ENCODE measurements at places on chromosomes 7 and 10. TPM values are rescaled to one million over a fixed set of nuclear protein-coding genes. Genes with fewer than 3 reads are reported as not detected.
A peak's percentile ranks its signal among the peaks of the same experiment; 100 is the strongest.

ASAH2B gene
- total RNA-seq: 11.1 TPM

DNA sequence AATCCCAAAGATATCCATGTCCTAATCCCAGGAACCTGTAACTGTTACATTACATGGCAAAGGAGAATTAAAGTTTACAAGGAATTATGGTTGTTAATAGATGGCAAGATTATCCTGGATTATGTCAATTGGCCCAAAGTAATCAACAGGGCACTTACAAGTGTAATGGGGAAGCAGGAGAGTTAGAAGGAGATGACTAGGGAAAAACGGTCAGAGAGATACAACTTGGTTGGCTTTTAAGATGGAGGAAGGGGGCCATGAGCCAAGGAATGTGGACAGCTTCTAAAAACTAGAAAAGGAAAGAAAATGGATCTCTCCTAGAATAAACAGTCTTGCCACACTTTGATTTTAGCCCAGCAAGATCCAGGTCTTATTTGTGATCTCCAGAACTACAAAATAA, 3.3 kb downstream of the JMJD1C start:
- H3K4me1 ChIP-seq: peaks cover 19% of the 10 kb centered on the region
- no peaks in the 10 kb centered on the region for H3K27me3 ChIP-seq
- no peak for DNase-seq

HOXA4 gene
- total RNA-seq: 0.79 TPM

- DNase-seq: no peak
- H3K27ac ChIP-seq: no peak overlapping the region
- H3K4me3 ChIP-seq: no peak overlapping the region
- H3K27me3 ChIP-seq: peaks cover 66% of the 10 kb centered on the region
- H3K4me1 ChIP-seq: peaks cover 14% of the 10 kb centered on the region
These were observed 6.3 kb downstream of the FGF8 start for GRCh38 chr10:101769541-101770180.

- no peak for DNase-seq
- H3K4me3 ChIP-seq: no peak overlapping the region
- H3K36me3 ChIP-seq: peaks cover 6% of the 10 kb centered on the region
- H3K27me3 ChIP-seq: no peaks in the 10 kb centered on the region
- H3K27ac ChIP-seq: no peak overlapping the region
- peaks cover 56% of the 10 kb centered on the region for H3K4me1 ChIP-seq
These were observed 10.6 kb upstream of the SUN1 start for GRCh38 chr7:821688-822087.

DNA sequence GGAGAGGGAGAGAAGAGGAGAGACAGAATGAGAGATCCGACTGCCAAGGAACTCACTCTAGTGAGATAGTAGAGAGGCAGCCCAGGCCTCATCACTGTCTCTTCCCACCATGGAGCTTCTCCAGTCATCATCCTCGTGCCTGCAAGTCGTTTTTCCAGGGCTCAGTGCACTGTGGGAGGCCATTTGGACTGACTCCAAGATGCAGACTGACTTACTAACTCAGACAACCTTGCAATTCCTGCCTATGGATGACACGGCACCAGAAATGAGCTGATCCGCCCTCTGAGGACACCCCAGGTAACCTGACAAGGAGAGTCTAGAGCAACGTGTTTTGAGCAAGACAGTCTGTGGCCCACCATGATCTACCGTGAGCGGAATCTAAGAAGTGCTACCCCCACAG, 154.9 kb downstream of the GLI3 start:
- no peak overlapping the region for H3K4me3 ChIP-seq
- no peak for DNase-seq
- H3K4me1 ChIP-seq: no peaks in the 10 kb centered on the region

DNA sequence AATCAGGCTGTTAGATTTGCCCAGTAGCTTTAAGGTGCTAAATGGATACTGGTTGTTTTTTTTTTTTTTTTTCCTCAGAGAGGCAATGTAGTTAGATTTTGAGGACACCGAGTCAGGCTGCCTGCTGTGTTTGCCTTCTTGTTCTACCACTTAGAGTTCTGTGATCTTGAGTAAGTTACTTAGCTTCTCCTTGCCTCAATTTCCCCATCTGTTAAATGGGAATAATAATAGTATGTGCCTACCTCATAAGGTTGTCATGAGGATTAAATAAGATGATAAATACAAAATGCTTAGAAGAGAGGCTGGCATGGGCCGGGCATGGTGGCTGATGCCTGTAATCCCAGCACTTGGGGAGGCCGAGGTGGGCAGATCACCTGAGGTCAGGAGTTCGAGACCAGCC, 14.6 kb downstream of the MORN4 start:
- no peaks in the 10 kb centered on the region for H3K36me3 ChIP-seq
- H3K27ac ChIP-seq: no peak overlapping the region
- DNase-seq: no peak
- no peak overlapping the region for H3K4me3 ChIP-seq

RBM20 gene
- 0.72 TPM for total RNA-seq

GRCh38 chr10:15035385-15036301, 8.1 kb upstream of the OLAH start:
- H3K27ac ChIP-seq: no peak overlapping the region
- H3K4me1 ChIP-seq: peaks cover 9% of the 10 kb centered on the region
- no peaks in the 10 kb centered on the region for H3K36me3 ChIP-seq

DNA sequence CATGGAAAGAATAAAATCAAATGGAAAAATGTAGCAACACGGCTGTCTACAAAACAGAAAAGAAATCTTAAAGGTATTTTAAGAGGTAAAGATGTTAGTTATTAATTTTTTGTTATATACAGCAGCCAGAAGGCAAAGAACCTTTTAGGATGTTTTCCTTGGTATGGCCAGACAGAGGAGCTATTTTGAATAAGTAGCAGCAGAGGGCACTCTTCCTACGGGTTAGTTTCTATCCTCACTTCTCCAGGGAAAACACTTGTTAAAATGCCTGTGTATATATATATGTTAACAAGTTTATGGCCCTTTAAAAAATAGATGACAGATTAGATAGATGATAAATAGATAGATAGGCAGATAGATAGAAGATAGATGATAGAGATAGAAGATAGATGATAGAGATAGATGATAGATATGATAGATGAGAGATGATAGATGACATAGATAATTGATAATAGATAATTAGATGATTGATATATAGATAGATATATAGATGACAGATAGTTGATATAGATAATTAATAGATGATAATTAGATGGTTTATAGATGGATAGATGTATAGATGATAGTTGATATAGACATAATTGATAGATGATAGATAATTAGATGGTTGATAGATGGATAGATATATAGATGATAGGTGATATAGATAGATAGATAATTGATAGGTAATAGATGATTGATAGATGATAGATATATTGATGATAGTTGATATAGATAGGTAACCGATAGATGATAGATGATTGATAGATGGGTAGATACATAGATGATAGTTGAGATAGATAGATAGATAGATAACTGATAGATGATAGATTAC, 57.8 kb upstream of the WIPF3 start:
- DNase-seq: no peak
- no peak overlapping the region for H3K4me3 ChIP-seq
- peak overlapping the region; percentile 63 for H3K27ac ChIP-seq
- no peaks in the 10 kb centered on the region for H3K4me1 ChIP-seq

- H3K27me3 ChIP-seq: no peaks in the 10 kb centered on the region
- no peak for DNase-seq
- H3K36me3 ChIP-seq: no peaks in the 10 kb centered on the region
These were observed 104.5 kb downstream of the CXCL12 start for GRCh38 chr10:44280226-44281014.

DNA sequence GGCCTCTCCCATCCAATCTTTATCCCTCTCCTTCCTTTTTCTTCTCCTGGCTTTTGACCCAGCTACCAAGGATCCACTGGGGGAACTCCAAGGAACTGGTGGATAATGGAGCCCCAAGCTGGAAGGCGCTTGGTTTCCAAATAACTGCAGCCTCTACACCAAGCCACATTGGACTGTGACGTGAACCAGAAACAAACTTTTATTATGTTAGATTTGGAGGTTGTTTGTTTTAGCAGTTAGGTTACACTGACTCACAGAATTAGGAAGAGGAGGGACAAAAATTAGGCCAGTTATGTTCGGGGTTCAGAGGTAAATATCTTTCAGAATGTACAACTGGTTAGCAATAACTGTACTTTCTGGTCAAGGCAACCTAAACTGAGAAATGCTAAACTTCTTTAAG, 21.3 kb upstream of the ANK3 start:
- no peaks in the 10 kb centered on the region for H3K27me3 ChIP-seq
- H3K4me3 ChIP-seq: no peak overlapping the region
- H3K27ac ChIP-seq: no peak overlapping the region
- H3K4me1 ChIP-seq: peaks cover 9% of the 10 kb centered on the region
- no peaks in the 10 kb centered on the region for H3K36me3 ChIP-seq

- H3K27ac ChIP-seq: no peak overlapping the region
- H3K4me3 ChIP-seq: no peak overlapping the region
- DNase-seq: no peak
These were observed 13.2 kb downstream of the ZMIZ1 start for GRCh38 chr10:79082035-79082373.

GRCh38 chr10:110138197-110138812, 69.1 kb upstream of the MXI1 start:
- no peak for DNase-seq
- H3K4me1 ChIP-seq: peaks cover 51% of the 10 kb centered on the region
- H3K4me3 ChIP-seq: no peak overlapping the region
- peaks cover 2% of the 10 kb centered on the region for H3K36me3 ChIP-seq
- H3K27me3 ChIP-seq: peaks cover 4% of the 10 kb centered on the region
- H3K27ac ChIP-seq: no peak overlapping the region

OR6B1 gene
- total RNA-seq: not detected

GRCh38 chr7:35366167-35367155, 112.6 kb upstream of the TBX20 start:
- H3K4me1 ChIP-seq: no peaks in the 10 kb centered on the region
- no peak for DNase-seq
- H3K36me3 ChIP-seq: no peaks in the 10 kb centered on the region
- H3K4me3 ChIP-seq: no peak overlapping the region

- peaks cover 4% of the 10 kb centered on the region for H3K4me1 ChIP-seq
- no peaks in the 10 kb centered on the region for H3K36me3 ChIP-seq
- H3K4me3 ChIP-seq: no peak overlapping the region
- peaks cover 4% of the 10 kb centered on the region for H3K27me3 ChIP-seq
- DNase-seq: no peak
These were observed 75.5 kb downstream of the DGKI start for GRCh38 chr7:137771273-137771672.

ERCC6 gene
- 29.4 TPM for total RNA-seq

GRCh38 chr7:36863901-36864701, 139.8 kb upstream of the AOAH start:
- peaks cover 5% of the 10 kb centered on the region for H3K36me3 ChIP-seq
- H3K4me3 ChIP-seq: no peak overlapping the region
- DNase-seq: no peak
- H3K27me3 ChIP-seq: no peaks in the 10 kb centered on the region
- H3K4me1 ChIP-seq: peaks cover 15% of the 10 kb centered on the region

GRCh38 chr10:96716390-96716789, 3.9 kb downstream of the PIK3AP1 start:
- no peak for DNase-seq
- H3K27ac ChIP-seq: no peak overlapping the region
- H3K4me1 ChIP-seq: peaks cover 20% of the 10 kb centered on the region
- peaks cover 16% of the 10 kb centered on the region for H3K27me3 ChIP-seq
